WTC11 (cell line): ENCODE measurements at places on chromosomes 6 and 20. TPM values are rescaled to one million over a fixed set of nuclear protein-coding genes. Genes with fewer than 3 reads are reported as not detected.
A peak's percentile ranks its signal among the peaks of the same experiment; 100 is the strongest.

Gene TRIM10
- 0.09 to 0.22 TPM (median 0.16 TPM) in 3 replicates for total RNA-seq

Gene TRDN
- 39.8 to 56.4 TPM (median 56.1 TPM) in 3 replicates for total RNA-seq

Gene SIRPB1
- total RNA-seq = 0.11 TPM in 1 of 3 replicates, not detected in the others

Gene HEY2
- 10.6 to 12.3 TPM (median 11.5 TPM) in 3 replicates for total RNA-seq

Gene CAGE1
- 0.07 to 0.30 TPM (median 0.11 TPM) in 3 replicates for total RNA-seq

Gene PSMB9
- total RNA-seq = 1.8 to 4.3 TPM (median 4.0 TPM) in 3 replicates

Gene BPIFB1
- 0.09 to 0.11 TPM in 2 of 3 replicates, not detected in the other for total RNA-seq

Gene SLC22A23
- total RNA-seq = 33.6 to 38.2 TPM (median 33.8 TPM) in 3 replicates

Gene CFB
- total RNA-seq = 1.4 to 2.7 TPM (median 1.4 TPM) in 3 replicates

Gene CAP2
- total RNA-seq = 7.2 to 10.9 TPM (median 10.6 TPM) in 3 replicates

Gene SOX18
- 0.73 to 0.81 TPM (median 0.80 TPM) in 3 replicates for total RNA-seq

Gene PRR18
- 0.16 to 0.52 TPM (median 0.39 TPM) in 3 replicates for total RNA-seq

DNA sequence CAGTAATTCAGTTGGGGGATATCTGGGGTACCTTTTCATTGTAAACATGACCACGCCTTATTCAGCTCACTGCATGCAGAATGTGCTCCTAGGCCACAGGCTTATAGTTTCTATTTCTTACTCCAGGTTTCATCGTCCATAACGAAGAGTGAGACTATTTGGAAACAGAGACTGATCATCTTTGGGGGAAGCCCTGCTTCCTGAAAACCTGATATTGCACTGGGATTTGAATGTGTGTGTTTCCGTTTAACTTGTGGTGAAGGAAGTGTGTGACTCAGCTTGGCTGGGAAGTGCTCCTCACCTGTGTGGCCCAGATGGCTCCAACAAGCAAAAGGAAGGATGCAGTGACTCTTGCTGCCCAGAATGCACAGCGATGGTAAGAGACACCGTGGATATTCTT is 19.6 kb upstream of the LTV1 start:
- no peak for DNase-seq

DNA sequence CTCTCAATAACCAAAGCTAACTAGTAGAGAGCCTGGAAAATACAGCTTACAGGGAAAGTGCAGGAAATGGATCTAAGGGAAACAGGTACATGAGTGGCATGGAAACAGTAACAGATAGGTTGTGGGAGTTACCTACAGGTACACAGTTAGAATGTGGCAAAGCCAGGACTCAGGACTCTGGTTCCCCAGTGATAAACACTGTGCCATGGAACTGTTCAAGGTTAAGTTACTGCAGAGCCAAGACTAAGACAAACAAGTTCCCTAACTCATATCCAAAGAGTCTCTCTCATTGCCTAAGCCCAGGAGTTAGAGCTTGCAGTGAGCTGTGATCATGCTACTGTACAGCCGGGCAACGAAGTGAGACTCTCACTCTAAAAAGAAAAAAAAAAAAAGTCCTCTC is 6.6 kb downstream of the MED20 start:
- no peak for DNase-seq

GRCh38 chr6:156427345-156427744 is 349.8 kb upstream of the ARID1B start:
- DNase-seq = no peak

DNA sequence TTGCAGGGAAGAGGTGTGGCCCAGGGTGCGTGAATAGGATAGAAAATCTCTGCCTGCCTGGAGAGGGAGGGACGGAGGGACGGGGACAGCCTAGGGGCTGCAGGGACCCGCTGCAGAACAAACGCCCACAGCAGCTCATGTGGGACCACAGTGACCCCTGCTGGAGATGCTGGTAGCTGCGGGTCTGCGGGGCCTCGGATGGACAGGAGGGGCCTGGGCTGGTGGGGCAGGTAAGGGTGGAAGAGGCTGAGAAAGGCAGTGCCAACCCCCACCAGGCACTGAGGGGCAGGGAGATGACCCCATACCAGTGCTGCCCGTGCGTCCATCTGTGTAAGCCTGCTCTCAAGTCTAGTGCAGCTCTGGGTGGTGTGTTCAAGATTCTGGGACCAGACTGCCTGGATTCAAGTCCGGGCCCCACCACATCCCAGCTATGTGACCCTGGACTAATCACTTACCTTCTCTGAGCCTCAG is 39.4 kb downstream of the KIAA1755 start:
- peak; percentile 95 for DNase-seq

- no peak for DNase-seq
These were observed 6.8 kb upstream of the PLCB4 start for GRCh38 chr20:9062066-9062465.

DNA sequence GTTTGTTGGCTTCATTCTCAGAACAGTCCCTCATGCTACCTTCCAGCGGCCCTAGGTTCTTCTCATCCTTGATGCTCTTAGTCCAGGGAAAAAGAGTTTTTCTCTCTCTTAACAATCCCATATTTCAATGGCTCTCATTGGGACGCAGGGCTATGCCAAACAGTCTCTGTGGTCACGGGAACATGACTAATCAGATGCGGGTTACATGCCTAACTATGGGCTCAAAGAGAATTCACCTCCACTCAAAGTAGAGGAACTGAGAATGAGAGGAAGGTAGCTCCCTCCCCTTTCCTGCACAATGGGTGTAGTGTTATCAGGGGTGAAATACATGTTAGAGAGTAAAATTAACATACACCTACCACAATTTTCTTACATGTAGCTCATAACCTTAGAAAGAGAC is 18.1 kb upstream of the ATRN start:
- DNase-seq = no peak

DNA sequence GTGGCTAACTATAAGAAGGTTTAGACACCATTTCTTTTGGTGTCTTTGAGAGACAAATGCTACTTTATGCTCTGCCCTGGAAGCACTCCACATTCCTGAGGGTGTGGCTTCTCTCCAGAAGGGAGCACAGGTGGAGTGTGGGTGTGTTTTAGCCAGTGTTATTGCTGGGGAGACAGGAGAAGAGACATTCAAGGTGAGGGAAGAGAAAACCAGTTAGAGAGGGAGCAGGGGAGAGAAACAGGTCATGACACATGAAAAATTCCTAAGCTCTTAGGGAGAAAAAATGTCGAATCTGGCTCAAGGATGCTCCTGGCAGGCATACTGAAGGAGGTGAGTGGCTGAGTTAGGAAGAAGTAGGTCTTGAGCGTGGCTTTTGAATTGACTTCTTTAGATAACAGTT is 292.8 kb downstream of the CLIC5 start:
- DNase-seq = no peak

DNA sequence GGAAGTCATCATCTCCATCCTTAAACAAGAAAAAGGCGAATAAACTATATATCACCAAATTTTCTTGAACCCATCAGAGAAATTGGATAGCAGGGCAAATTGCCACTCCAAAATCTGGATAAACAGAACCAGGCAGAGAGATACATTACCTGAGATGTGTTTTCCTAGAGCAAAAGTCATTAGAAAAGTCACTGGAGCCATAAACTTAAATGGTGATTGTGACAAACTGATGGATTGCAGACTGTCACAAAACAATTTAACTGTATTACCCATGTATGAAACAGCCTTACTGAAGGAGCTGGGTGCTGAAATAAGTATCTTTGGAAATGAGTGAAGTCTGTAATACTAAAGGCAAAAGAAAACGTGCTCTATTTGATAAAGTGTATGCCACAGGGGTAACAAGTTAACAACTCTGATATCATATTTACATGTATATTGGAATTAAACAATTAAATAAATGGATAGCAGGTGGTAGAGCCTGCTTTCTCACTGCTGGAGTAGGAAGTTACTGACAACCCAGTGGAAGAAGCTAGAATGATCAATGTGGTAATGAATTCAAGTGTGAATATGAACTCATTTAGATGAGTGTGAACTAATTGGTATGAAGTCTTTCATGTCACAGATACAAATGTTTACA is 186.9 kb downstream of the LMBRD1 start:
- DNase-seq = no peak

DNA sequence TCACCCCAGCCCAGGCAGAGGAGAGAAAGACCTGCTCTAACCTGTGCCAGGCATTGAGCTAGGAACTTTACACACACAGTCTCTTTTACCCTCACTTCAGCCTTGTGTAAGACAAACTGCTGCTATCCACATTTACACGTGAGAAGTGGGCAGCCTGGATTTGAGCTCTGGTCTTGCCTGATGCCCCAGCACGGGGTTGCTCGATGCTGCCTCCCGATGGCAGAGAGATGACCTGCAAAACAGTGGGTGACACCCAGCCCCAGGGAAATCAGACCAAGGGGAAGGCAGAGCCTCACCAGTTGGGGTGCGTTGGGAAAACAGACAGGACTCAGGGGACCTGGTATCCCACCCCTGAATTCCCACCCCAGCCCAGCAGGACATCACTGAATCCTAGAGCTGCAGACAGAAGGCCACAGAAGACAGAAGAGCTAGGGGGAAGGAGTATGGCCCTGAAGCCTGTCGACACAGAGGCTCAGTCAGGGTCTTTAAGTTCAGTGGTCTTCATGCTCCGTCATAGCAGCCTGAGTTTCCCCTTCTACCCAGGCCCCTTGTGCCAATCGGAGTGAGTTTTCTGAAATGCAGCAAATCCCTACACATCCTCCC is 990 bp downstream of the BPI start:
- peak; percentile 85 for DNase-seq

DNA sequence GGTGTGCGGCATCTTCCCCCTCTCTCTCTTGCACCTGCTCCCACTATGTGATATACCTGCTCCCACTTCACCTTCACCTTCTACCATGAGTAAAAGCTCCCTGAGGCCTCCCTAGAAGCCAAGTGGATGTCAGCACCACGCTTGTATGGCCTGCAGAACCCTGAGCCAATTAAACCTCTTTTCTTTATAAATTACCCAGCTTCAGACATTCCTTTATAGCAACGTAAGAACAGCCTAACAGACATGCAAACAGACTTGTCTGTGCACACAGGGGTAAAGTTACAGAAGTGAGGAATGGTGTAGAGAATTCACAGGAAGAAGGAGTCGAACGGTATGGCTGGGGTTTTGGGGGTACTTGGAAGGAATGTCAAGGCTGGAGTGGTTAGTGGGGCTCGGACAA is 14.8 kb upstream of the TGM2 start:
- no peak for DNase-seq

DNA sequence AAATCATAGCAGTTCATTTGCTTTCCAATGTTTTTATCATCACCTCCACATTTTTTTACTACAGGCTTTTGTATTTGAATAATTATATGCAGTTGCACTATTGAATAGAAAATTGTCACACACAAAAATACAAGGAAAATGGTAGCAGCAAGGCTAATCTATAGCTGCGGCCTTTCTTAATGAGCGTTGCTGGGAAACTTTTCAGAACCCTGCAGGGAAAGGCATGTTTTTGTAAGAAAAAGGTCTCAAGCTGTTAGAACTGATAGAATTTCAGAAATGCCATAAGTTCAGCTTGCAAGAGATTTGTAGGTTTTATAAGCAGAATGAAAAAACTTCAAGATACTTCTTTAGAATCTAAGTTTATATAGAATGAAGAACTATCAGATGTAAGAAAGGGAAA is 535.8 kb downstream of the LMBRD1 start:
- no peak for DNase-seq

- DNase-seq = no peak
These were observed 49.5 kb upstream of the FBXO30 start for GRCh38 chr6:145863988-145864616.

DNA sequence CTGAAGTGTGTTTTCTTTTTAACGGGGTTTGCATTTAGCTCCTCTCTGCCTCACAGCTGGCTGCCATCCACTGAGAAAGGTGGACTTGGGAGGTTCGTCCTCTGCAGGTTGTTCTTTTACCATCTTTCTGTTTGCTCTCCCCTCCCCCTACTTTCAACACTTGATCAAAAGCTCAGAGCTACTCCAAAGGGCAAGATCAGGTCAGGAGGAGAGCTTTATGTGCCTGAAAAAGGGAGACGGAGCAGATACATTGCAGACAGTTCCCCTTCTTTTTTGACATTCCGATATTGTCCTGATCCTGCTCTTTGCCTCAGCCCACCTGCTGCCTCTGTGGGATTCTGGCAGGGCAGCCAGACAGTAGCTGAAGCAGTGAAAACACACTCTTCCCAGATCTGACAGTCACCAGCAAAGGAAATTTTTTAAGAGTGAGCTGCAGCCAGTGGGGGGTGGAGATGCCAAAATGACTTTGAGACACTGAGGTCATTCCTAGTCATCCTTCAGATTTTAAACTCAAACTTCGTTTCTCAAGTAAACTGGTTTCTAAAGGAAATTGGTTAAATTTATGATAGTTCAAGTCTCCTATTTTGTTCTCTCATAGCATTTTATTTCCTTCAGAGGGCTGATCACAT is 26.5 kb downstream of the SMLR1 start:
- DNase-seq = no peak
